ENCODE measurements at places on chromosomes 2 and 18. TPM values are rescaled to one million over a fixed set of nuclear protein-coding genes. Genes with fewer than 3 reads are reported as not detected.

CD302 gene
- polyA plus RNA-seq: 2.9 TPM

- no peak for DNase-seq
Observed at GRCh38 chr18:72539901-72540300, 4.2 kb downstream of the CBLN2 start.

LOXHD1 gene
- polyA plus RNA-seq: not detected

DNA sequence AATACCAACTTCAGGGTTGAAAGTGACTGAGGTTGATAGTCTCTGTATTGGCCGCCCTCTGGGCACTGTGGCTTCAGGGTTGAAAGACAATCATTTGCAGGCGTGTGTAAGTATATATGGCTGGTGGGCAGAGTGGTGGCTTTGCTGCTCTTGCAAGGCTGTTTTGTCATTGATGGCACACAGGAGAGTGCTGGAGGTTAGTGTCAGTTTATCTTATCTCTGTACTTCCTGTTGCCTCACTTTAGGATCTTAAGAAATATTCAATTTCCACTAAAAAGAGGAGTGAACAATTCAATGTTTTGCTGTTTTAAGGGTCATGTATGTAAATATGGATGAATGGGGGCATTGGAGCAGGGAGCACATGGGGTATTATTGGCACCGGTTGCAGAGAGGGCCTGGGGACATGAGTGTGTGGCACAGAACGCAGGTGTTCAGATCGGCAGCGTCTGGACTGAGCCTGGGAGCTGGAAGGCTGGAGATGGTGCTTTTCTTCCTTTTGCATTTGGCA, 51.5 kb downstream of the NCK2 start:
- DNase-seq: no peak

- no peak for DNase-seq
Observed at GRCh38 chr2:47833516-47833968, 50.6 kb downstream of the MSH6 start.

SCN7A gene
- not detected for polyA plus RNA-seq

Data from A549 (cell line).